ENCODE measurements at places on chromosomes 12 and 14.

GRCh38 chr12:123939716-123940626 is 32.7 kb downstream of the CCDC92 start:
- no peak overlapping the region for H3K4me3 ChIP-seq
- no peak overlapping the region for H3K27ac ChIP-seq
- H3K4me1 ChIP-seq = peaks cover 32% of the 10 kb centered on the region
- DNase-seq = no peak
- H3K27me3 ChIP-seq = no peaks in the 10 kb centered on the region

- peak; percentile 78 for DNase-seq
- no peaks in the 10 kb centered on the region for H3K36me3 ChIP-seq
- no peaks in the 10 kb centered on the region for H3K27me3 ChIP-seq
- no peak overlapping the region for H3K27ac ChIP-seq
Observed at GRCh38 chr12:119417440-119417839, 82.9 kb downstream of the CCDC60 start.

- no peaks in the 10 kb centered on the region for H3K27me3 ChIP-seq
- no peak overlapping the region for H3K27ac ChIP-seq
- H3K4me3 ChIP-seq = no peak overlapping the region
- no peaks in the 10 kb centered on the region for H3K4me1 ChIP-seq
- no peaks in the 10 kb centered on the region for H3K36me3 ChIP-seq
Observed at GRCh38 chr14:99235582-99236320, 36.2 kb downstream of the BCL11B start.

DNA sequence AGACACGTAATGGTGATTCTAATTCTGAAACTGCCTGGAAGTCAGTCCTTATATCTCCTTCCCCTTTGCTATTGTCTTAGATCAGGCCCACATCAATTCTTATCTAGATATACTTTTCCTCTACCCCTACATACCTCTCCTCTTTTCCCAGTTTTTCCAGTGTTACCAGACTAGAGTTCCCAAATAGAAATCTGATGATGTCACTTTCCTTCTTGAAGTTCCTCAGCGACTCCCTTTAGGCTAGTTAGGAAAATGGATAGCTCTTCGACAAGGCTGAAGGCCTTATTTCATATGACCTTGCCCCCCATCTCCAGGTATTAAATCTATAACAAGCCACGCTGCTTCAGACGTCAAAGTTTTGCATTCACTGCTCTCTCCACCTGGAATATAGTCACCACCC is 201.1 kb upstream of the ATP2B1 start:
- DNase-seq = no peak
- no peak overlapping the region for H3K27ac ChIP-seq
- no peak overlapping the region for H3K4me3 ChIP-seq
- H3K27me3 ChIP-seq = no peaks in the 10 kb centered on the region

GRCh38 chr12:67804168-67804567 is 155.6 kb downstream of the DYRK2 start:
- no peak overlapping the region for H3K4me3 ChIP-seq
- no peak for DNase-seq
- no peaks in the 10 kb centered on the region for H3K27me3 ChIP-seq

DNA sequence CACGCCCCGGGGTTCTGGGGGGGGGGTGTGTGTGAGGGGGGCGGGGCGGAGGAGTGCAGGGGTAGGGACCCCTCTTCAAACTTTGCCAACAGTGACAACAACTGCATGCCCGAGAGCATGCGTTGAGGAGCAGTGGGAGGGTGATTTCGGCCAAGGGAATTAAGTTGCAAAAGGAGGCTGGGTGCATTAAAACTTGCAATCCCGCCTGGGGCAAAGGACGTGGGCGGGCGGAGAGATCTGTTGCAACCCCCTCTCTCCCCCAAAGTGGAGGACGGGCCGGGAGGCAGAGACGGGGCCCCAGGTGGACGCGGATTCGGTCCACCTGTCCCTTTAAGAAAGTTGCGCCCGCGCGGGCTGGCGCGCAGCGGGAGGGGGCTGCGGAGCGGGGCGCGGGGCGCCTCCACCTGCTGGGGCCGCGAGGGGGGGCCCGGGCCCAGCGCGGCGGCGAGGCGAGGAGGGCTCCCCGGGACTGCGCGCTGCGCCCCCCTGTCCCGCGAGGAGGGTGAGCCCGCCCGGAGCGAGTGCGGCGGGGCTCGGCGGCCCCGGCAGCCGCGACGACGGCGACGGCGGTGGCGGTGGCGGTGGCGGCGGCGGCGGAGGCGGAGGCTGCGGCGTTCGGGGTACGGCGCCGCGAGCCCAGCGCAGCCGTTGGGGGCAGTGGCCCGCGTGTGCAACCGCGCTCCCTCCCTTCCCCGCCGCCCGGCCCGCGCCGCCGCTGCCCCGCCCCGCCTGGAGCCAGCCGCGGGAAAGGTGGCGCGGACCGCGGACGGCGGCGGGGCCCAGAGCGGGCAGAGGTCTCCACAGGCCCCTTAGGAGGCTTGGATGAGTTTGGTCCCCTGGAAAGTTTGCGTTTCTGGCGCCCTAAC is 530 bp upstream of the FOXN4 start:
- H3K27ac ChIP-seq = no peak overlapping the region
- H3K36me3 ChIP-seq = no peaks in the 10 kb centered on the region
- no peaks in the 10 kb centered on the region for H3K4me1 ChIP-seq
- DNase-seq = peak; percentile 61
- no peak overlapping the region for H3K4me3 ChIP-seq

GRCh38 chr14:93302688-93303581 is 29.9 kb downstream of the BTBD7 start:
- peak overlapping the region; percentile 55 for H3K27ac ChIP-seq
- no peaks in the 10 kb centered on the region for H3K36me3 ChIP-seq
- peaks cover 36% of the 10 kb centered on the region for H3K4me1 ChIP-seq
- H3K27me3 ChIP-seq = no peaks in the 10 kb centered on the region
- no peak overlapping the region for H3K4me3 ChIP-seq

GRCh38 chr14:92524602-92525185 is 11.1 kb downstream of the RIN3 start:
- peaks cover 2% of the 10 kb centered on the region for H3K4me1 ChIP-seq
- DNase-seq = peak; percentile 48
- H3K4me3 ChIP-seq = no peak overlapping the region
- no peak overlapping the region for H3K27ac ChIP-seq

GRCh38 chr12:107543841-107544240 is 141.8 kb upstream of the PWP1 start:
- no peak for DNase-seq
- no peak overlapping the region for H3K27ac ChIP-seq
- no peaks in the 10 kb centered on the region for H3K36me3 ChIP-seq
- no peak overlapping the region for H3K4me3 ChIP-seq
- H3K4me1 ChIP-seq = no peaks in the 10 kb centered on the region

DNA sequence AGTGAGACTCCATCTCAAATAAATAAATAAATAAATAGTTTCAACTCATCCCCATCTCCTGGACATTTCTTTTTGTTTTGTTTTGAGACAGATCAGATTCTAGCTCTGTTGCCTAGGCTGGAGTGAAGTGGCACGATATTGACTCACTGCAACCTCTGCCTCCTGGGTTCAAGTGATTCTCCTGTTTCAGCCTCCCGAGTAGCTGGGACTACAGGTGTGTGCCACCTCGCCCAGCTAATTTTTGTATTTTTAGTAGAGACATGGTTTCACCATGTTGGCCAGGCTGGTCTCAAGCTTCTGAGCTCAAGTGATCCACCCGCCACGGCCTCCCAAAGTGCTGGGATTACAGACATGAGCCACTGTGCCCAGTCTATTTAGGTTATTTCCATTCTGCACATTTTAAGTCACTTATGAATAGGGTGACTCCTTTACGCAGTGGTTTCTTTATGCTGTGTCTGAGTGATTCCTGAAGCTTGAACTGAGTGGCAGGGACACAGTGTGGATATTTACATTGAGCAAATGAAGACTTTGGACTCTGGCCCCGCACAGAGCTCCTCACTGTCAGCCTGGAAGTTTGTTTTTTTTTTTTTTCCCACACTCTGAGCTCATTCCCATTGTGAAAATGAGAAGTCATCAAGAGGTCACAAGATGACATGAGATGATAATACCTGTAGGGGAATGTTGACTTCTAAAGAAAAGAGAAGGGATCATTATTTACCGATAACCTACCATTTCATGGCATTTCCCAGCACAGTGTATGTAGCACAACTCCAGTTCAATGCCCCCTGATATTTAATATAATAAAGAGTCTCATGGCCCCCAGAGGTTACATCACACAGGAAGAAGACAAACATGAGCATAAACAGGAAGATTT is 72.6 kb downstream of the TBX3 start:
- H3K4me3 ChIP-seq = no peak overlapping the region
- H3K27ac ChIP-seq = no peak overlapping the region
- no peaks in the 10 kb centered on the region for H3K27me3 ChIP-seq
- no peak for DNase-seq
- H3K4me1 ChIP-seq = no peaks in the 10 kb centered on the region

- no peaks in the 10 kb centered on the region for H3K36me3 ChIP-seq
- no peak for DNase-seq
- peaks cover 8% of the 10 kb centered on the region for H3K27me3 ChIP-seq
- H3K27ac ChIP-seq = no peak overlapping the region
Observed at GRCh38 chr12:30859226-30859625, 67.3 kb upstream of the TSPAN11 start.

DNA sequence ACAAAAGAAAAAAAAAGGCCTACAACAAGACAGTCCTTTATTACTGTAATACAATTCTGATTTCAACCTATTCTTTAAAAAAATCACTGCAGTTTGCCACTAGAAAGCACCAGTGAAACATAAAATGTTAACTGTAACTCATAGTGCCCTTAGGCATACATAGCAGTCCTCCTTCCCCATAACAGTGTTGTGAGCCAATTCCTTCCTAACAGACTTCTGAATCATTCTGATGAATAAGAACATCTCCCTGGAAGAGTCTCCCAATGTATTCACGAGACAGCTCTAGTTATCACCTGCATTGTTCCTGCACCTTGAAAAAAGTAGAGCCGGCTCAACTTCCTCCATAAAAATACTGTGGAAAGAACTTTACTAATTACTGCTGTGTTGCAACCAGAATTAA is 213.6 kb upstream of the FSCB start:
- no peaks in the 10 kb centered on the region for H3K4me1 ChIP-seq
- no peak overlapping the region for H3K27ac ChIP-seq
- H3K4me3 ChIP-seq = no peak overlapping the region
- no peaks in the 10 kb centered on the region for H3K27me3 ChIP-seq
- H3K36me3 ChIP-seq = no peaks in the 10 kb centered on the region

DNA sequence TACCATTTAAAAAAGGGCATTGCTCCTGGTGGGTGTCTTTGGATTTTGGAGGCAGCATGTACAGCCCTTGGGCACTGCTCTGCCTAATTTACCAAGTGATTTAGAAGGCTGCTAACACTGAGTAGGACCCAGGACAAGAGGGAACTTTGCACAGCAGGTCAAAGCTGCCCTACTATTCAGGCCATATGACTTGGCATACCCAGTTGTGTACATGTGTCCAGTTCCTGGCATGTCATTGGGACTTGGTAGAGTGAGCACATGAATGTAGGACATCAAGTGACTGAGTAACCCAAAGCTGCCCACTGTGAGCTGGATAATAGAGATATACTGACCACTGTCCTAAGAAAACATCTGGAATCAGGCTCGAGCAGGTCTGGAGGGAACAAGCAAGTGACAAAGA is 15.7 kb downstream of the CDKL1 start:
- H3K4me3 ChIP-seq = no peak overlapping the region
- no peak for DNase-seq
- no peaks in the 10 kb centered on the region for H3K4me1 ChIP-seq
- no peak overlapping the region for H3K27ac ChIP-seq

GRCh38 chr14:75630695-75631452 is 29.8 kb downstream of the ERG28 start:
- H3K4me3 ChIP-seq = no peak overlapping the region
- peaks cover 2% of the 10 kb centered on the region for H3K4me1 ChIP-seq
- H3K36me3 ChIP-seq = no peaks in the 10 kb centered on the region

GRCh38 chr12:4451694-4452093 is 6.1 kb upstream of the FGF6 start:
- peak; percentile 74 for DNase-seq
- no peaks in the 10 kb centered on the region for H3K4me1 ChIP-seq
- no peaks in the 10 kb centered on the region for H3K36me3 ChIP-seq

Data from osteoblast (primary cell).